ENCODE measurements at places on chromosomes 7 and 10.

GRCh38 chr10:523925-524324 is 165.5 kb downstream of the DIP2C start:
- peak; percentile 31 for DNase-seq
- no peak overlapping the region for H3K4me3 ChIP-seq
- H3K27me3 ChIP-seq, result no peaks in the 10 kb centered on the region
- no peaks in the 10 kb centered on the region for H3K36me3 ChIP-seq

DNA sequence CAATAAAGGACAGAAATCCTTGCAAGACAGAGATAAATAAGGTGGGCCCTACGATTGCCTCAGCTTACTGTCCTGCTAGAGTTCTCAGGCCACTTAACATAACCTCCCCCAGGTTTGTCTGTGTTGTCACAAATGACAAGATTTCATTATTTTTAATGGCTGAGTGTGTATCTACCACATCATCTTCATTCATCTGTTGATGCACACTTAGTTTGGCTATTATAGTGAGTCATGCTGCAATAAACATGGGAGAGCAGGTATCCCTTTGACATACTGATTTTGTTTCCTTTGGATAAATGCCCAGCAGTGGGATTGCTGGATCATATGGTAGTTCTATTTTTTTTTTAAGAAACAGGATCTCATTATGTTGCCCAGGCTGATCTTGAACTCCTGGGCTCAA is 60.6 kb downstream of the PRTFDC1 start:
- no peak overlapping the region for H3K4me3 ChIP-seq
- no peaks in the 10 kb centered on the region for H3K36me3 ChIP-seq
- no peak overlapping the region for H3K27ac ChIP-seq
- H3K4me1 ChIP-seq, result peaks cover 13% of the 10 kb centered on the region
- DNase-seq, result no peak

DNA sequence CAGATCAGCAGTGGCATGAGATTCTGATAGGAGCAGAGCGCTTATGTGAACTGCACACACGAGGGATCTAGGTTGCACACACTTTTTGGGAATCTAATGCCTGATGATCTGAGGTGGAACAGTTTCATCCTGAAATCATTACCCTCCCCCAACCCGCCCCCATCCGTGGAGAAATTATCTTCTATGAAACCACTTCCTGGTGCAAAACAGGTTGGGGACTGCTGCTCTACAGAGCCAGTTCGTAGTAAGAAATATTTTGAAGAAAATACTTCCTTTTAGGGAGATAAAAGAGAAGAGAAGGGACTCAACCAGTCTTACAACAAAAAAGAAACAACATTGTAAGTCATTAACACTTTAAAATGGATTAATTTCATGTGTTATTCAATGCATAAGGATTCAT is 1308.2 kb downstream of the GATA3 start:
- no peak for DNase-seq
- H3K4me1 ChIP-seq, result no peaks in the 10 kb centered on the region
- no peaks in the 10 kb centered on the region for H3K36me3 ChIP-seq
- no peaks in the 10 kb centered on the region for H3K27me3 ChIP-seq

GRCh38 chr7:34108165-34108564 is 202.8 kb downstream of the BMPER start:
- DNase-seq, result no peak
- no peaks in the 10 kb centered on the region for H3K27me3 ChIP-seq
- H3K36me3 ChIP-seq, result no peaks in the 10 kb centered on the region
- H3K4me3 ChIP-seq, result no peak overlapping the region
- H3K4me1 ChIP-seq, result no peaks in the 10 kb centered on the region

Measured in Caco-2 (cell line).